ENCODE measurements at places on chromosomes 6 and 20. TPM values are rescaled to one million over a fixed set of nuclear protein-coding genes. Genes with fewer than 3 reads are reported as not detected.

GRCh38 chr20:19544684-19545083, 213.4 kb upstream of the RIN2 start:
- no peaks in the 10 kb centered on the region for H3K27me3 ChIP-seq
- no peak overlapping the region for H3K27ac ChIP-seq
- peaks cover 22% of the 10 kb centered on the region for H3K4me1 ChIP-seq
- H3K4me3 ChIP-seq: no peak overlapping the region
- no peak for DNase-seq

GRCh38 chr20:47181056-47181862, 175.2 kb downstream of the ZMYND8 start:
- no peaks in the 10 kb centered on the region for H3K4me1 ChIP-seq
- H3K27ac ChIP-seq: no peak overlapping the region
- H3K4me3 ChIP-seq: no peak overlapping the region
- no peaks in the 10 kb centered on the region for H3K36me3 ChIP-seq
- no peak for DNase-seq
- H3K27me3 ChIP-seq: peaks cover 3% of the 10 kb centered on the region

The TSPYL1 gene
- polyA plus RNA-seq: 21.6 TPM

DNA sequence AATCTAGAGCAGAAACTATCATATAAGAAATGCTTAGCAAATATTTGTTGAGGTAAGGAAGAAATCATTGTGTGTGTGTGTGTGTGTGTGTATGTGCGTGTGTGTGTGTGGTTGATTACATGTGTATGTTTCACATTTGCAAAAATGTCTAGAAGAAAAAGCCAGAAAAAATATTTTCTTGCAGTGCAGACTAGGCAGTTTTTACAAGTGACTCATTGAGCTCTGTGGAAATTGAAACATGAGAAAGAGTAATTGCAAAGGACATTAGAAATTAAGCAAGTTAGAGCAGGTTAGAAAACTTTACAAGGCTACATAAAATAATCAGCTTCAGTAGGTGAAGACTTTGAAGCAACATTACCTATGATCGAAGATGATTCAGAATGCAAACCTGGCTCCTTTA, 669.0 kb upstream of the EYS start:
- no peaks in the 10 kb centered on the region for H3K27me3 ChIP-seq
- no peaks in the 10 kb centered on the region for H3K36me3 ChIP-seq
- no peaks in the 10 kb centered on the region for H3K4me1 ChIP-seq
- DNase-seq: no peak

The OR2B6 gene
- polyA plus RNA-seq: not detected

GRCh38 chr6:50145125-50145524, 95.4 kb upstream of the DEFB112 start:
- H3K4me1 ChIP-seq: no peaks in the 10 kb centered on the region
- no peak overlapping the region for H3K27ac ChIP-seq
- no peak overlapping the region for H3K4me3 ChIP-seq
- H3K27me3 ChIP-seq: no peaks in the 10 kb centered on the region

The KCNK15 gene
- polyA plus RNA-seq: not detected

GRCh38 chr20:3800256-3800877, 4.3 kb downstream of the CDC25B start:
- H3K36me3 ChIP-seq: peaks cover 61% of the 10 kb centered on the region
- no peaks in the 10 kb centered on the region for H3K27me3 ChIP-seq
- H3K4me3 ChIP-seq: peak overlapping the region; percentile 60
- peaks cover 66% of the 10 kb centered on the region for H3K4me1 ChIP-seq

DNA sequence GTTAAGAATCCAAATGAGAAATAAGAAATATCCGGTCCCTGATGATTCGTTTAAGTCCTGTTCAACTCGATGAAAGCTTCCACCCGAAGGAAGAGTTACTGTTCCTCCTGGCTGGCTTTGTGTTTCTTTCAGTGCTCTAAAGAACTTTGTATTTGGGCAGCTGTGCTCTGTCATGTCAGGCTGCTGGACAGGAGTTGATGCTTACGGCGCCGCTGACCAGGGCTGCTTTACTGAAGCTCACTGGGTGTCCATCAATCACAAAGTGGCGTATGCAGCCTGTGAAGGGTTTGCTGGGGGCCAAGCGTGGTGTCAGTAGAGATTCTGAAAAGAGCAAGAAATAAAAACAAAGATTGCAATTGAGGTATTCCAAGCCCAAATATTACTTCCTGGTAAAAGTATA, 21.9 kb downstream of the FAM229B start:
- H3K4me3 ChIP-seq: no peak overlapping the region
- no peak for DNase-seq
- peaks cover 15% of the 10 kb centered on the region for H3K27me3 ChIP-seq

DNA sequence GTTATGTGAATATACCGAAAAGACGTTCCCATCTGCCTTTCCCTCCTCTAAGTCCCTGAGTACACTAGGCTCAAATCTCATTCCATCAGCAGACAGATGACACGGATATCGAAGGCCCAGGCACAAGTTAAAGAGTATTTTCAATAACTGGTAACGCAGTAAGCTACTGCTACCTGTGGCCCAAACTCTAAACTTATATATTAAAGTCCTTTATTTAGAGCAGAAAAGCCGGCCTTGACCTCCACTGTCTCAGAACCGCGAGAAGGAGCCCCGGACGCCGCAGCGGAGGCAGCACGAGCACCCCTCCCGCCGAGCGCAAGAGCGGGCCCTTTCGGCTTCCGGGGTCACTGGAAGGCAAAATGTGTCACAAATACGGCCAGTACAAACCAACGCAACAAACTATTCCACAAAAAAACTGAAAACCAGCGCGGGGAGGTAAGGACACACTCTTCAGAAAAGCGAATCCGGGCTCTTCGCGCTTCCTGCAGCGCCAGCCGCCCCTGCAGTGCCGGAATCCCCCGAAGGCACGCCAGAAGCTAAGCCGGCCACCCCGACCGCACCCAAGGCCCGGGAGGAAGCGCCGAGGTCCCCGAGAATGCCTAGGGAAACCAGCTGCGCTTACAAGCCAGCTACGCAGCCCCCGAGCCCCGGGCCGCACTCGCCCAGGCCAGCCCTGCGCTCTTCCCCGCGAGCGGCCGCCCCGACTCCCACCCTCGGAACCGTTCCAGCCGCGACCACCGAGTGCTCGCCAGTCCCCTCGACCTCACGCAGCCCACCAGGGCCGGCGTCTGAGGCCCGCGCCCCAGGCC, 681 bp downstream of the DIDO1 start:
- DNase-seq: peak; percentile 58
- H3K27ac ChIP-seq: peak overlapping the region; percentile 97
- H3K36me3 ChIP-seq: no peaks in the 10 kb centered on the region
- H3K27me3 ChIP-seq: peaks cover 9% of the 10 kb centered on the region

GRCh38 chr6:40074306-40075055, 140.2 kb upstream of the MOCS1 start:
- DNase-seq: no peak
- H3K27me3 ChIP-seq: peaks cover 3% of the 10 kb centered on the region
- H3K27ac ChIP-seq: no peak overlapping the region

DNA sequence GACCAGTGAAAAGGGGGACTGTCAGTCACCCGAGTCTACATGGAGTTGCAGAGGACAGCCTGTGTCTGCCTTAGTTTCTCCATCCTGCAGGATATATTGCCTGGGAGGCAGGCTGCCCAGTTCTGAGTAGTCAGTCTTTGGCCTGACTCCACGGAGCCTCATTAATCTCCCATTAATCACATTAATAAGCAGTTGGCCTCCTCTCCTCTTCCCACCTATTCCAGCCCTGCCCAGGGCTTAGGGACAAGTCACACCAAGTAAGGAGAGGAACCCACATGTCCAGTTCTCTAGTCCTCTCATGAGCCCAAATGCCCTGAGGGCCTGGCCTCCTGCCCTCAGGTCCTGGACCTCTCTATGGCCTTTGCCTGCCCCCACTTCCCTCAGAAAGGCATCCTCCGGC, 1.3 kb upstream of the MUCL3 start:
- H3K4me3 ChIP-seq: no peak overlapping the region
- no peak overlapping the region for H3K27ac ChIP-seq
- peaks cover 13% of the 10 kb centered on the region for H3K27me3 ChIP-seq
- no peaks in the 10 kb centered on the region for H3K4me1 ChIP-seq
- no peaks in the 10 kb centered on the region for H3K36me3 ChIP-seq
- DNase-seq: no peak

Data from immature natural killer cell (primary cell).